ENCODE measurements at places on chromosomes 16 and 17.

- no peak for DNase-seq
Measured at GRCh38 chr17:31845291-31845690, 13.8 kb downstream of the COPRS start.

DNA sequence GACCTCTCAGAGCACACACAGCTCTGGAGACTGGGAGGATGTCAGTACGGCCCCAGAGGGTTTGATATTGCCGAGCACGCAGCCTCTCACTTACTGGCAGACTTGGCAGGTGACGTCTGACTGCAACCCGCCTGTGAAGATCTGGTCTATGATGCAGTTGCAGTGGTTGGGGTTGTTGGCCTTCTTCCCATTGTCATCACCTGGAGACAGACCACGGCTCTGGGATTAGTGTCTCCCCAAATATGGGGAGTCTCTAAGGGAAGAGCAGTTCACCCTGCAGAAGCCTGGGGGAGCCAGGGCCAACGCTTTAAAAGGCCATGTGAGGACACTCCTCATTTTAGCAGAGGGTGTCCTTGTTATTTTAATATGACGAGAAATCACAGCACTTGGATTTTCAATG is 30.1 kb downstream of the USP22 start:
- DNase-seq: no peak

DNA sequence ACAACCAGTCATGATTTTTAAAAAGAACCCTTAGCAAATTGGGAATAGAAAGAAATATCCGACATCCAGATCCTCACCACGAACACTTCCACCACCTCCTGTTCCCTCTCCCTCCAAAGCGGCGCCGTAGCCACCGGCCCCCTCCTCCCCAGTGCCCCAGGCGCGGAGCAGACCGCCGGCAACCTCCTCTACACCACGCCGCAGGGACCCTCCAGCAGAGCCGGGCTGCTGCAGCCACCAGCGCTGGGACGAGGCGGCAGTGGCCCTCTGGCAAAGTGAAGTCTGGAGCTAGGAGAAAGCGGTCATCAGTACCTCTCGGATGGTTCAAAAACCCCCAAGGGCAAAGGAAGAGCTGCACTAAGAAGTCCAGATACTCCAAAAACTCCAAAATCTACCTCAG is 41.4 kb upstream of the SLFN13 start:
- no peak for DNase-seq

DNA sequence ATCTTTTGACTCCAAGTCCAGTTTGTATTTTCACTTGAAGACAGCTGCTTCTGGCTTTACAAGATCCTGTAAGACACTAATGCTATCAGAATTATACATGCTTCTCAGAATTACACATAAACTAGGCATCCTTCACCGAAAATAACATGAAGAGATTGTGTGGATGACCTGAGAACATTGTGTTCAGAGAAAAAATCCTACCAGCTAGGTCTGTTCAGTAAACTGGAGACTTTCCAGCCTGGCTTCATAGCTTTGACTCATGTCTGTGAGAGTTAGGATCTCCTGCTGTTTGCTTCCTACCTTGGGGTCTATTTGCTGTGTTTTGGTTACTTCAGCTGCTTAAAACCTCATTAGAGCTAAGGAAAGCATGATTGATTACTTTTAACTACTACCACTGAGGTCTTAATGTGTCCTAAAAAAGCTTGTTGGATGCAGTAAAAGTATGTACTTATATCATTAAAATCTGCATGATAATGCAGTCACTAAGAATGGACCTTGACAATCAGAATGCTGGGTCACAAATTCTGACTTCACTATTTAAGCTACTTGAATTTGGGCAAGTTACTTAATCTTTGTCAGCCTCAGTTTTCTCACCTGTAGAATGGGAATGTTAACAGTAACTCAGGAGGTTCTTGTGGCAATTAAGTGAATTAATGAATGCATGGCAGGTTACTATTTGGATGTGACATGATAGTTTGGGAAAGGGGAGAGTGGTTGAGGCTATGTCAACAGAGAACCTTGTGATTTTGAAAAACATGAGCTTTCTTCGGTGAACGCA is 8.0 kb upstream of the MYH13 start:
- DNase-seq: no peak

DNA sequence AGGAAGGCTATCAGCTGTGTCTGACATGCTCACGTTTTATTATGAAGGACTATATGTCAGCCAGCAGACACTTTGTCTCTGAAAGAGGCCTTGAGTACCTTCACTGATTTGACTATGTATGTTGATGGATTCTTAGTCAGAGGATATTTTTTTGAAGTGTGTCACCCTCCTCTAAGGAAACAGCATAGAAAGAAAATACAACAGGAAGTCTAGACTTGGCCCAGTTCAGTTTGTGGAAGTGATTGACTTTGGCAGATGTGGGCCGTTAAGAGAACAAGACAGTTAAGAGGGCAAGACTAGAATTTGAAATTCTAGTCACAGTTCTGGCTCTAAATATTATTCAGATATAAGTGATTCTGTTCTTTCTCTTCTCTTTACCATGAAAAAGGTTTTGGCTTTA is 471.5 kb downstream of the CDH8 start:
- no peak for DNase-seq

DNA sequence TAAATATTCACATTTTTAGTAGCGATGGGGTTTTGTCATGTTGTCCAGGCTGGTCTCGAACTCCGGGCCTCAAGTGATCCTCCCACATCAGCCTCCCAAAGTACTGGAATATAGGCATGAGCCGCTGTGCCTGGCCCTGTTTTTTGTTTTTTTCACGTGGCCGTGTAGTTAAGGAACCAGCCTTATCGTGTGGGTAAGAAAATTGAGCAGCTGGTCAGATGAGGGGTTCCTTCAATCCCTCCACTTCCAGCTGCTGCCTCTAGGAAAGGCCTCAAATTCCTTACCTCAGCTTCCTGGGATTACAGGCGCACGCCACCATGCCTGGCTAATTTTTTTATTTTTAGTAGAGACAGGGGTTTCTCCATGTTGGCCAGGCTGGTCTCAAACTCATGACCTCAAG is 5.9 kb upstream of the DPEP2 start:
- DNase-seq: no peak

GRCh38 chr17:73347351-73347750 is 35.5 kb upstream of the CDC42EP4 start:
- DNase-seq: no peak

DNA sequence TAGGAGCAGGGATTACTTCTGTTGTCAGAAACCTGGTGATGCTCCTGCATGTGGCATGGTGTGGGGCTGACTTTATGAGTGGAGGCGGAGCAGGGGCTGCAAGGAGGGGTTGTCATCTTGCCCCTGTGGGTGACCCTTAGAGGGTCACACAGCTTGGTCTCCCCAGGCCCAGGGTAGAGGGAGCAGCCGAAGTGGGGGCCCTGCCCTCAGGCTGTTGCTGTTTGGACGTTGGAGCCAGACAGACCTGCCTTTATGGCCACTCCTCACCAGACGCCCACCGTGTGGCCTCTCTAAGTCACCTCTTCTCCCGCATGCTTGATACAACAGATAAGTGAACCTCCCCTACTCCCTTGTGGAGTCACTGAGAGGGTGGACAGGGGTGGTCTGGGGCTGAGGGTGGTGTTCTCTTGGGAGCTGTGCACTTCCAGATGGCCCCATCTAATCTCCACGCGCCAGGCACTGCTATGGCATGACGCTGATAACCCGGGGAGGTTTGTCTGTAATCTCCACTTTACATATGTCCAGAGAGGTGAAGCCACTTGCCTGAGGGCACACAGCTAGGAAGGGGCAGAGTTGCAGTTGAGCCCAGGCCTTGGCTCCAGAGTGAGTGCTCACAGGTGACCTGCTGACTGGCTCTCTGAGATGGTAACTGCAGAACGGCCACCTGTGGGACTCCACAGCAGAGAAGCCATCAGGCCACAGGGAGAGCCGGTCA is 10.0 kb downstream of the MAP2K3 start:
- no peak for DNase-seq

- no peak for DNase-seq
Measured at GRCh38 chr17:63275318-63275970, 170.7 kb downstream of the CYB561 start.

DNA sequence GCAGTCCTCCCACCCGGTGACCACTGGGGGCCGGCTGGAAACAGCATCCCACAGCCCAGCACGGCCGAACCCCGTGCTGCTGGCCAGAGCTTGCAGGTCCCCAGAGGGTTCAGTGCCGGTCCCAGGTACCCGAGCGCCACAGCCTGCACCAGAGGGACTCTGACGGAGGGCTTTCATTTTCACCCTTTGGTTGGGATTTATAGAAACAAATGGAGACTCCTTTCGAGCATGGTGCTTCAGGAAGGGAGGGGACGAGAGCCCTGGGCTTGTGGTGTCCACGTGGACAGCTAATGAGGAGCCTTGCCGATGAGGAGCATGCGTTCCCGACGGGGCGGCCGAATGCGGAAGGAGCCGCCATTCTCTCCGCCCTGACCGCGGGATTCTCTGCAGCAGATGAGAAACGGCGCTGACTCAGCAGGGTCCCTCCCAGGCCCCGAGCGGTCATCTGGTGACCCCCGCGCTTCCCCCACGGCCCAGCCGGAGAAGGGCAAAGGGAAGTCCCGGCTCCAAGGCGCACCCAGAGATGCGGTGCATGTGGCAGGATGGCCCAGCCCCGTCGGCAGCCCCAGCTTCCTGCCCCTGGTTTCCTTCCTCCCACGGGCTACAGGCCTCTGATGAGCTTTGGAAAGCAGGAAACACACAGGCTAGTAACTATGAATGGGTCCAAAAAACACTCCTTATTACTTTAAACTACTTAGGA is 9.8 kb downstream of the SLC38A10 start:
- peak; percentile 56 for DNase-seq

DNA sequence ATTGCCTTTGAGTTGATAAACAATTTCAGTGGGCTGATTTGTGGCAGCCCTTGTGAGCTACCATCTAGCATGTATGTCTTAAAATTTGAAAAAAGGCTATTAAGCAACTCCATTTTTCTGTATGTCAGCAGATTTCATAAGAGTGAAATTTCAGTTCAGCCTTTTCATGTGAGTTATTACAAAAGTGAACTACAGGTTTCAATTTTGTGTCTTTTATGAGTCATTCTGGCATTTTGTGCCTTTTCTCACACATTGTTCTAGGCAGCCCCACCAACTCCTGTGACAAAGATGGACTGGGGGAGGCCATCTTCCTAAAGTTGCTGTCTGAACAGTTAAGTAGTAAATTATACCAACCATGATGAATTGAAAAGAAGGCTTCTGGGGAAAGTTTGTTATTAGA is 52.1 kb downstream of the USP10 start:
- no peak for DNase-seq

All from CD4-positive, alpha-beta T cell treated with Interleukin-1 beta for 1 hour (primary cell).